Substantia nigra (tissue), 51 donors: ENCODE measurements at places on chromosomes 12 and 14.

- no peak for DNase-seq
These were observed 393.5 kb downstream of the CCDC91 start for GRCh38 chr12:28583701-28584261.

DNA sequence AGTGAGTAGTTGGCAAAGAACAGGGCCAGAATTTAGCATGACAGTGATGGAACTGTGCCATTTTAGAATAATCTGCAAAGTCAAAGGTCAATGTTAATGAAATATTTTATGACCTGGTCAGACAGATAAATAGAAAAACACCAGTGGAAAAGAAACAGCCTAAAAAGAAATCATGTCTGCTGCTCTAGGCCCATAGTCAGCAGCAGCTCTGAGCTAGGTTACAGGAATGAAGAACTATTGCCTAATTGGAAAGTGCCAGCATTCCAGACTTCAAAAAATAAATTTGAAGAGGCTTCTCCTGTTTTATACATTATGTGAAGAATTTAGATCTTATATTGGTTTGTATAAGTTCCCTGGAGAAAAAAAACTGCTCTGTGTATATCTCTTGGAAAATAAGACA lies 9.8 kb downstream of the NPC2 start:
- DNase-seq, result no peak

DNA sequence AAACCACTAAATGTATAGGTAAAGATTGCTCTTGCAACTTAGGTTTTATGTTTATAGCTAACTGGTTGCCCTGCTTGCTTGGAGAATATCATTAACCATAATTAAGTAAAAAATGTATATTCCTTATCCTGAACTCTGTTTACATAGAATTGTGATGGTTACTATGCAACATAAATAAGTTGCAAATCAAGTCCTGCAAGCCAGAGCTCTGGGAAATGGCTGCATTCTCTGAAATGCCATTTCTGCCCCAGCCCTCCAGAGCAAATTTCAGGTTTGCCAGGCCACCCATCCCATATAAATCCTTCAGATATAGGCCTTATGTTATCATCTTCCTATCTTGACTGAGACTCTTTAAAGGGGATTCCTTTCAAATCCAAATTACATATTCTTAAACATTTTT lies 118.4 kb upstream of the MYF6 start:
- no peak for DNase-seq

DNA sequence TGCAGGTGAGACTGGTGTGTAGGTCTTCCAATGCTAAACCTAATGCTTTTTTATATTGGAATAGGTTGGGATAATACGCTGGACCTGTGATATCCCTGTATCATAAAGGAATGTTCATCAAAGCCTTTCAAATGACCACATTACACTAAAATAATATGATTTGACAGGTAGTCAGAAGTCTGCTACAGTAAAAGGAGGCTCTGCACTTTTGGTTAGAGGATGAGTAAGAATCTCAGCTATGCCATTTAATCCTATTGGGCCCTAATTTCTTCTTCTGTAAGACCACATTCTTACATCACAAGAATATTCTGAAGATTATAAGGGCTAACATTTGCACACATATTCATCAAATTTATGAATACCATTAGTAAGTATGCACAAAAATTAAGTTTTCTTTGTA lies 250.5 kb upstream of the FLRT2 start:
- no peak for DNase-seq

GRCh38 chr12:85310456-85311076 lies 30.5 kb downstream of the ALX1 start:
- DNase-seq, result no peak

DNA sequence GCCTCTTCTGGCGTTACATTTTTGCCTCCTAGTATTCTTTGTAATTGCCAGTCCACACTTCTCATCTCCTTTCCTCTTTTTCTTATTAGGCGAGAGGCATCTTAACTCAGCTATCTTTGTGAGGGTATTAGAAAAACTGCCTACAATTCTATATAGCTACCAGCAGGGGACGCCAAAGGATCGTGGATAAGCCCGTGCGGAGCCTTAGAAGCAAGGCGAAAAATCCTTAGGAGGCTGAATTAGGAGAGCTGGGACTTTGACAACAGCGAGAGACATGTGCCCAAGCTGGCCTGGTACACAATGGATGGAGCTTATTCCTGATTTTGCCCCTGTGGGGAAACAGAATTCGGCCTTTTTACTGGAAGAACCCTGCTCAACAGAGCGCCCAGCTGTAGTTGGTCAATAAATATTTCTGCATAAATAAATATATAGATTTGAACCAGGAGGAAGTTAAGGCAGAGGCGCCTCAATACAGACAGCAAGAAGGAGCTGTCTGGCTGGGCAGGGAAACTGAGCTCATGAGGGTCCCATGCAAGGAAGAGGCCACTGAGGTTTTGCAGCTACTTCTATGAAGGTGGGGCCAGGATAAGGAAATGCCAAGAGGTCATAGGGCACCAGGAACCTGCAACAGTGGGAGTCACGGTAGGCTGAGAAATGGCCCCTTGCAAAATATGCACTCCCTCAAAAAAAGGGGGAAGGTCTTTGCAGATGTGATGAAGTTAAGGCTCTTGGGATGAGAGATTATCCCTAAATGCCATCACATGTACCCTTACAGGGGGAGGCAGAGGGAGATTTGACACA lies 14.6 kb upstream of the RBM19 start:
- peak; percentile 0 for DNase-seq

DNA sequence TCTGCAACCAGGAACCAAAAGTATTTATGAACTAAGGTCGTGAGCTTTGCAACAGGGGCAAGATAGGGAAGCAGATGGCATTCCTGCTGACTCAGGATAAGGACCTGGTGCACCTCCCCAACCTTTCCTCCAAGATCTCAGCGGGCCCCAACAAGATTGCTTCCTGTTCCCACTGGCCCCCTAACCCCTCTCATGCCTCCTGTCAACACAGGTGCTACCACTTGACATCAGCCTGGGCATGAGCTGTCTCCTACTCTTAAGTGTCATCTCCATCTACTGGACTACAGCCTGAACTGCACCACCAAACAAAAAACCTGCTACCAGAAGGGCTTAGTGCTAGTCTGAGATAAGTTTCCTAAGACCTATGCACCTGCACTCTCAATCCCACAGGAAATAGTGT lies 32.7 kb downstream of the MED6 start:
- DNase-seq, result no peak

GRCh38 chr12:65948320-65949008 lies 124.2 kb downstream of the HMGA2 start:
- peak; percentile 41 for DNase-seq

DNA sequence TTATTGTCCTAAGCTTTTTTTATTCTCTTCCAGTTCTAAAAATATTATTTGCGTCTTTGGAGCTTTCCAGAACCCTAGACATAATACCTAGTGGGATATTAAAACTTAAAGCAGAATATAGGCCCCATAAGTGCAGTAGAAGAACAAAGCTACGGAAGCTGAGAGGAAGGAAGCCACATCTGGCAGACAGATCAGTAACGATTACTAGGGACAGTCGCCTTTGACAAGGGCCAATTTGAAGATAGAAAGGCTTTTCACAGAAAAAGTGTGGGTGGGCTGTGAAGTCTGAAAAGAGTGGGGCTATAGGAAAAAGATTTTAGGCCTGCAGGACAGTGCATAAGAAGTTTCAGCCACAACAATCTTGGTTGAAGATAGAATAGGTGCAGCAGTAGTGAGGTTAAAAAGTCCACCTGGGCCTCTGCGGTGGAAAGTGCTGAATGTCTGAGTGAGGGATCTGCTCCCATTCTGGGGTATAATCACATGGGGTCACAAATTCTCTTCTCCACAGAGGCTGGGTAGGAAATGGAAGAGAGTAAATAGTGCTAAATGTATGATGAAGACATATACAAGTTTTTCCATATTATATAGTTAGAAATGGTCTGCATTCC lies 114.5 kb downstream of the CMAS start:
- DNase-seq, result no peak

DNA sequence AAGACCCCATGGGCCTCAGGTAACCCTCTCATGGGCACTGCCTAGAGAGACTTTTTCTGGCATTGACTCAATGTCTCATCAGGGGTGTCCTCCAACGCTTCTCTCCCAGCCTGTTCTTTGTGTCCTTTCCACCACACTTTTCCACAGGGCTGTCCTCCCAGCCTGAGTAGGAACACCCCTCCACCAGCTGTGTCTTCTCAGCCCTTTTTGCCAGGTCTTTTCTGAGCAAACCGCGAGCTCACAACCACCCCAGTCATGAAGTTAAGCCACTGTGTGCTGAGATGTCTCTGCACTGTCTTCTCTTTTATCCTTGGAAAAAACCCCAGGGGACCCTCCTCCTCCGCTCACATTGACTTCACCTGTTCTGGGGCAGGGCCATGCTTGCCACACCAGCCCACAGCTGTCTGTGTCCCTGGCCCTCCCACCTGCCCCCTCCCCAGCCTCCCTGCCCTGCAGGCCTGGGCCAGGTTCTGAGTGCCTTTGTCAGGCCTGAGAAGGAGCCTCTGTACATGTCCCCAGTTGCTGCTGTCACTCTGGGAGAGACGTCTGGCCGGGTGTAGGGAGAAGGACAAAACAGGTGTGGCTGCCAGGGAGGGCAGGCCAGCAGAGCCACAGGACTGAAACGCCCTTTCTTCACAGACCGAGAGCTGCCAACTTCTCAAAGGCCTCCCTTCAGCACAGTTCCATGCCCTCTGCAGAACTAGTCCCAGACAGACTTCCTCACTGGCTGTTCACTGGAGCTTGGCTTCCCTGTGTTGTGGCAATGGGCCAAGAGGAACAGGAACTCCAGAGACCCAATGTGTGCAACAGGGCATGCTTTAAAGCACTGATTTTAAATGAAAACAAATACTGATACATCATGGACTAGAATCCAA lies 50.5 kb upstream of the PNMA1 start:
- DNase-seq, result peak; percentile 51

- no peak for DNase-seq
These were observed 15.1 kb downstream of the POU6F1 start for GRCh38 chr12:51202718-51203117.

- DNase-seq, result no peak
These were observed 237.2 kb upstream of the SRRM4 start for GRCh38 chr12:118743896-118744700.

DNA sequence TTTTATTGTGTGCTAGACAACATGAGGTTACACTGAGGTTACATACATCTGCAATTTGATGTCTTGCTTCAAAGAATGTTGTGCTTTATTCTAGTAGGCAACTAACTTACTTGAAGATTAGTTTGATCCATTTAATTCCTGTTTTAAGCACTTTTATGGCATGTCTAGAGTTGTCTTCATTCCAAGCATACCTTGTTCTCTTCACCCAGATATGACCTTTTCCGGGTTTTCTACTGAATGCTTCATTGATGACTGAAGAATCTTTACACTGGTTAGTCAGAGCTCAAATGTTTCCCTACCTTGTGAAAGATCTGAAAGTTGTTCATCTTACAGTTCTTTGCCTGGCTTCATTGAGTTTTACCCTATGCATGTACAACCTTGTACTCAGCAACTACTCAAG lies 274.0 kb upstream of the KITLG start:
- DNase-seq, result no peak

- no peak for DNase-seq
These were observed 499.7 kb downstream of the TMTC2 start for GRCh38 chr12:83186419-83186818.

GRCh38 chr12:1660304-1661187 lies 30.3 kb upstream of the ADIPOR2 start:
- peak; percentile 31 for DNase-seq

DNA sequence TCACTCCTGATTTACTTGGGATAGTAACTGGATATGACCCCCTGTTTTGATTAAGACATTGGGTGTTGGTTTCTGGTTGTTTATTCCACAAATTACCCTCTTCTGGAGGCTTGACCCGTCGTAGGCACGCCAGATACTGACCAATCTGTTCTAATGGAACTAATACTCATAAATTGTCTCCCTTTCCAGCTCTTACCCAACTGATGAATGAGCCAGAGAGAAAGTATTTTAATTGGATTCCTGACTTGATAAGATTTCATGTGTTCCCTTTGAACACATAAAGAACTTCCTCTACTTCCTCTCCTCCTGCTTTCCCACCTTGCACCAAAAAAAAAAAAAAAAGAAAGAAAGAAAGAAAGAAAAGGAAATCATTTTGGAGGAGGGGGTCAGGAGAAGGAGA lies 340.9 kb downstream of the PCNX1 start:
- DNase-seq, result no peak
